Activated CD4-positive, alpha-beta memory T cell treated with anti-CD3 and anti-CD28 coated beads, Interleukin-2, amount 10 ng/mL, durations not matched to agents 7 days and 5 days (primary cell): ENCODE measurements at places on chromosomes 2 and 18.
A peak's percentile ranks its signal among the peaks of the same experiment; 100 is the strongest.

DNA sequence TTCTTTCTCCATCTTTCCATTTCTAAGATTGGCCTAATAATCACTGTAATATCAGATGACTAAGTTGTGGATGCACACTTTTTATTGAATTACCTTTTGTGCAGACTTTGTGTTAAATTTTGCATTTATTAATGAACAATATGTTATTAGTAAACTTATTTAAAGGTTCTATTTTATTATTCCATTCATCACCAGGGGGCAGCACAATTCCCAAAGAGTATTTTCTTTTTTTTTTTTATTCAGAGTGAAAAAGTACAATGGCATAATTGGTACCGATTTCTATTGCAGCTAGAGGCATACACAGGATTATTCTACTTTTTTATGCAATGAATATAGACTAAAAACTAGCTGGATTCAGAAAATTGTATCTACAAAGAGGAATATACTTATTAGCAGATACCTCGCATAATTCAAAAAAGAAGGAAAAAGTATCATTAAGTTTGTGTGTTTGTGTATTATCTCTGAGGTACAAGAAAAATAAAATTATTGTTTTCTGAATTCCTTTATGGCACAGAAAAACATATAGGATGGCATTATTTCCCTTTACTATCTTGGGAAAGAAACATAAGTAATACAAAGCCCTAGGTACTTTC lies 390.6 kb downstream of the ERBB4 start:
- no peak for DNase-seq

GRCh38 chr2:41087946-41088345 lies 636.1 kb upstream of the SLC8A1 start:
- DNase-seq: no peak

DNA sequence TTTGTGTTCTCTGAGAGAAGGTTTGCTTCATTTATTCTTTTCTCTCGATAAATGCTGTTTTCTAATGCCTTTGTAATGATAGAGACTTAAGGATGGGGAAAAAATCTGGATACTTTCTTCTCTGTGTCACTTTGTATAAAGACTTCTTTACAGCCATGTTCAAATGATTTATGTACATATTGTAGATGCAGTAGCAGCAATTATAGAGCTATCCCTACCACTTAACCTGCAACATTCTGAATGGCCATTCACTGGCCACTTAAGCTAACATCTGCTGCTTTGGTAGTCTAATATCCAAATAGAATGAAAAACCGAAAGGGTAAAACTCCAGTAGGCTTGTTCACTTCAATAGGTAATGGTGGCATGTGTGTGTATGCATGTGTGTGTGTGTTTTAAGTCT lies 97.8 kb downstream of the CSRNP3 start:
- no peak for DNase-seq

DNA sequence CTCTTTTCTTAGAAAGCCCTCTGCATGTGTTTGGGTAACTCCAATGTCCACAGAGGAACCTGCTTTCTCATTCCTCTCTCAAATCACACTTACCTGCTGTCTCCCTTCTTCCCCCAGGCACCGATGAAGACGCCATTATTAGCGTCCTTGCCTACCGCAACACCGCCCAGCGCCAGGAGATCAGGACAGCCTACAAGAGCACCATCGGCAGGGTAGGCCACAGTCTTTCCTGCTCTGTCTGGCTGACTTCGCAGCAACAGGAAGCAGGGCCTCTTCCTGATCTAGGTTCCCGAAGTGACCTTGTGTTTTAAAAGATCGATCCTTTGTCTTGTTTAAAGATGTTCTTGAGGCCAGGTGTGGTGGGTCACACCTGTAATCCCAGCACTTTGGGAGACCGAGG lies 25.0 kb upstream of the GMCL1 start:
- DNase-seq: no peak

GRCh38 chr18:25679491-25679890 lies 327.5 kb upstream of the ZNF521 start:
- no peak for DNase-seq

DNA sequence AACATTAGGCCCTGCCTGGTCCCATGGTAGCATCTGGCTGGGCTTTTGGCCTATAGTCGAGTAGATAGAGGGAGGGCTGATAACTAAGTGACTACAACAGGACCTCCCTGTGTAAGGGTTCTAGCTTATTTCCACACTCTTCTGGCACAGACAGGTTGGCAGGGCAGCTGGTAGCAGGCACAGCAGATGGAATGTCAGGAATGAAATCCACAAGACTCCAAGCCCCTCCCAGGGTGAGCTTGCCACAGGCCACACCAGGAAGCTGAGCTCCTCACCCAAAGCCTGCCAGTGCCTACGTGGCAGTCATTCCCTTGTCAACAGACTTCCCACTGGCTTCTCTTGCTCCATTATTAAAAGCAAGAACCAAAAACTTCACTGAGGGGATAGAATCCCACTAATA lies 20.7 kb upstream of the C1QL2 start:
- DNase-seq: no peak

- DNase-seq: no peak
Measured at GRCh38 chr2:151042964-151043363, 218.7 kb downstream of the RBM43 start.

DNA sequence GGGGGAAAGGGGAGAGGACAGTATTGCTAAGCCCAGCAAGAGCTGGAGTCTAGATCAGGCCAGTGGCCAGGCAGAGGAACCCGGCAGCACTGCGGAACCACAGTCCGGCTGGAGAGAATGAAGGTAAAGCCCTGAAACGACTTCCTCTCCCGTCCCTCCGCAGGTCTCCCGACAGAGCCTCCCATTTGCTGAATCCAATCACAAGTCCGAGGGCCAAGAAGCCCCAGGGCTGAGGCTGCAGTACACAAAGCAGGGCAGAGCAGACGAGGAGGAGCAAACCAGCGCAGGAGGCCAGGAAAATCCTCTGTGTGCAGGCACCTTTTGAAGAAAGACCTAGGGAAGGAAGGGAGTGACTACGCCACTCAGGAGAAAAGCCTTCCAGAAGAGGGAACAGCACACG lies 104.4 kb downstream of the OSBPL1A start:
- no peak for DNase-seq

DNA sequence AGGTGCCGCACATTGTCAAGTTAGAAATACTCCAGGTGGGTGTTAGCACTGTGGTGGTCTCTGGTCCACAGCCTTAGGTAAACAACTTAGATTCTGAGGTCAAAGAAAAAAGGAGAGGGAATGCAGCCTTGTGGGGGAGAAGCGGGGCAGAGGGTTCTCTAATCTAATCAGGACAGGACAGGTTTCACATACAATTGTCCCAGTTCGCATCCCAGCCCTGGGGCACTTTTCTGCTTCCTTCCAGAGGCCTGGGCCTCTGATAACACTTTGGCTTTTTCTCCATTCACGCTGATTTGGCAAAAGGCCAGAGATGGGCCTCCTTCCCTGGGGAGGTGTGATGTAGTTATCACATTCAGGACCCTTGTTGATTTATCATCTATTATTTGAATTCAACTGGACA lies 32.5 kb downstream of the SLC1A4 start:
- no peak for DNase-seq

DNA sequence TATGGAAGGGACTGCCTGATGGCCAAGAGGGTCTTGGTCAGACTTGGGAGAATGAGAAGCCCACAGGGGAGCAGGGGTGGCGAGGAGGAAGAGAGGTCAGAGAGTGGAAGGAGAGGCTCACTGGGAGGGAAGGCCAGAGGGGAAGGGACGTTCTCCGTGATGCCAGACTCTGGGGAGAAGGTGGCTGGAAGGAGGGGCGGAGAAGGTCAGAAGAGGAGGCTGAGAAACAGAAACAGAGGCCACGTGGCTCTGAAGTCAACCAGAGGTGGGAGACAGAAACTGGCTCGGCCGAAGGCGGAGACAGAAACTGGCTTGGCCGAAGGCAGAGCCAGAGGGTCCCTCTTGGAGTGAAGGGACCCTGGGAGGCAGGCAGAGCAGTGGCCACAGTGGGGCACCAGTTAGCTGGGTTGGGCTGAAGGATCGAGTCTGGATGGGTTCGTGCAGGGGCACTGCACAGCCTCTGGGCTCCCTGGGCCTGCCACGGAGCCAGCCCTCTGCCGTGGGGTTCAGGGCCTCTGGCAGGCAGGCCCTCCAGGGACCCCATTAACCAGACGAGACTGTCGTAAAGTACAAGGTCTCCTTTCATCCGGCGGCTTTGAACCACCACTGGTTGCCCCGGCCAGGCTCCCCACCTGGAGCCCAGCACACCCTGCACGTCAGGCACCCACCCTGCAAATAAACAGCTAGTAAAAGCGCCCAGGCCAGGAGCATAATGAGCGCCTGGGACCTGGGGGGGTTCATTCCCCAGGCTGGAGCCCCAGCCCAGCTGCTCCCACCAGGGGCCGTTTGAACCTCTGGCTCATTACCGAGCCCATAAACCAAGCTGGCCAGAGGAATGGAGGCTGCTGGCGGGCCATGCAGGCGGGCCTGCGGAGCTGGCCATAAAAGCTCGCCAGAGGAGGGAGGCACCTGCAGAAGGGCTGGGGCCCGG lies 218.8 kb downstream of the DYSF start:
- DNase-seq: no peak

GRCh38 chr18:77068321-77069312 lies 64.0 kb downstream of the MBP start:
- DNase-seq: peak; percentile 57

DNA sequence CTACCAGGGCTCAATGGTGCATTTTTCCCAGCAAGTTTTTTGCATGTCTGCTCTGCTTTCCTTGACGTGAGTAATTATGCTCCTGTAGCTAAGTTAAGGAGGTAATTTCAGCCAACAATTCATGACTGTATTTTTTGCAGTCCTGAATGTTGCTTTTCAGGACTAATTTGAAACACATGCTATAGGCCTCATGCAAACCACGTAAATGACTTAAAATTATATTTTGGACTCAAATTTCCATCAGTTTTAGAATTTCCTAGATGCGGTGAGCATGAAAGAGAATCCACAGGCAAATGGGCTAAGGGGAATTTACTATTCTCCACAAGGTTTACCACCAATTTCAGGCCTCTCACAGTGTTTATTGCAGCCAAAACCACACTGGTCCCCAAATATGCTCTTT lies 589.9 kb upstream of the LRRTM1 start:
- DNase-seq: no peak

DNA sequence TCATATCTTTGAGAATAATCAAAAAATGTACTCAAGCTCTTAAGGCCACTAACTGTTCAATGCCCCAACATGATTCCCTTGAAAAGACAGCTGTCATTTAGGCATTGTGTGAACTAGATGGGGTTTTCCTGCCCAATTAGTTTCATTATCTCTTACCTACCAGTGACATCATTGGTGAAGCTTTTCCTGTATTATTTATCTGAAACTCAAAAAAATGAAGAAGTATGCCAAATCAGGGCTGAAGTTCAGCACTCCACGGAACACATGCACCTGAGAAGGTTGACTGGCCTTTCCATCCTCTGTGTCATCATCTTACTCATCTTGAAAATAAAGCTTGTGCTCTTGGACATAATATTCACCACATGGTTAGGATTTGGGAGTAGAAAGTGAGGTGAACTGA lies 126.4 kb downstream of the TXNL1 start:
- no peak for DNase-seq

DNA sequence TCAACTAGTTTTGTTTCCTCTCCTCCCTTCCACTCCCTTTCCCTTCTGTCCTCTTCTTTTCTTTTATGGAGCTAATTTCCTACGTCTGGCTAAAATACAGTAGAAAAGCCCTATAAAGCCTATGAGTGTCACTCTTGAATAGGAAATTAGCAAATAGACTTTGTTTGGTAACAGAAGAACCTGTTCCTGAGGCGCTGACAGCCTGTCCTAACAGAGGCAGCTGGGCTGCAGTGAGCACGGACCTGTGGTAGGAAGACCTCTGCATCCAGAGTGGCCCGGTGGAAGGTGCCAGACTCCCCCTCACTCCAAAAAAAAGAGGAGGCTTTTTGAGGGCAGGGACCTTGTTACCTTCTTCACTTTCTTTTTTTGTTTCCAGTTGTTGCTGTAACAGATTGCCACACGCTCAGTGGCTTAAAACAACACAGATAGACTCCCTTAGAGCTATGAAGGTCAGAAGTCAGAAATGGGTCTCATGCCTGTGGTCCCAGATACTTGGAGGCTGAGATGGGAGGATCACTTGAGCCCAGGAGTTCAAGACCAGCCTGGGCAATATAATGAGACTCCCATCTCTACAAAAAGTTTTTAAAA lies 81.2 kb upstream of the TXNDC2 start:
- DNase-seq: no peak

GRCh38 chr18:6939972-6940371 lies 177.6 kb downstream of the LAMA1 start:
- DNase-seq: no peak

DNA sequence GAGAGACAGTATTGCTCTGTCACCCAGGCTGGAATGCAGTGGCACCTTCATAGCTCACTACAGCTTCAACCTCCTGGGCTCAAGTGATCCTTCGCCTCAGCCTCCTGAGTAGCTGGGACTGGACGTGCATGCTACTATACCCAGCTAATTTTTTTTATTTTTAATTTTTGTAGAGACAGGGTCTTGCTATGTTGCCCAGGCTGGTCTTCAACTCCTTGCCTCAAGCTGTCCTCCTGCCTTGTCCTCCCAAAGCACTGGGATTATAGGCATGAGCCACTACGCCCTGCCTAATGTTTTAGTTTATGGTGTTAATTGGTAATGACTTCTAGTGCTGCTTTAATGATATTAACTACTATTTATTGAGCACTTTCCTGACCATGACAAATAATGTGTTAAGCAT lies 18.3 kb downstream of the RNF138 start:
- no peak for DNase-seq
